ENCODE measurements at places on chromosomes 12 and 14. TPM values are rescaled to one million over a fixed set of nuclear protein-coding genes. Genes with fewer than 3 reads are reported as not detected.

DNA sequence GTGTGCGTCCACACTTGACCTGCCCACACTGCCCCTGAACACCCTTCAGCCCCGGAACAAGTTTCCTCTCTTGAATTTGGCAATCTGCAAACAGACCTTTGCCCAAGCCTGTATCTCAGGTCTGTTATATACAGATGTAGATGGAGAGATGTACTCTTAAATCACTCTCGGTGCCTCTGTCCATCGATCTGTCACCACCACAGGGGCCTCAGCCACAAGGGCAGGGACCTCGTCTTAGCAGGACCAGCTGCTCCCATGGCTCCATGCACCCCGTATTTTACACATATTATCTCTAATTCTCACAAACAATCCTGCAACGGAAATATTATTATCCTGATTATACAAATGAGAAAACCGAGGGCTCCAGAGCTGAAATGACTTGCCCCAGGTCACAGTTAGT, 313.4 kb downstream of the BCL11B start:
- DNase-seq: no peak
- no peak overlapping the region for H3K27ac ChIP-seq
- no peak overlapping the region for H3K4me3 ChIP-seq

DNA sequence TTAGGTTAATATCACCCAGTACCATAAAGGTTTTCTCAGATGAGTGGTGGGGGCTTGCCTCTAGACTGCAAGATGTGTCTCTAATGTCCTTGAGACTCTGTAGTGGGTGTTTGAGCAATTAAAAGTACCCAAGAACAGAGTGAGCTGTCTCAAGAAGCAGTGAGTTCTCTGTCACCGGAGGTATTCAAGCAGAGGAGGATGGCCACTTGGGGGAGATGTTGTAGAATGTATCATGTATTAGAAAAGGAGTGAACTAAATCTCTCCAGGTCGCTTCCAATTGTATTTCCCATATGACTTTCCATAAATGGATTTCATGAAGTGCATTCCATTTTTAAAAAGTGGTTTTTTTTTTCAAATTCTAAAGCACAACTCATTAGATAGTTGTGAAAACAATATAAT, 35.0 kb downstream of the SLC17A8 start:
- H3K27ac ChIP-seq: no peak overlapping the region
- H3K27me3 ChIP-seq: no peaks in the 10 kb centered on the region
- peaks cover 9% of the 10 kb centered on the region for H3K4me1 ChIP-seq
- peak; percentile 42 for DNase-seq
- no peaks in the 10 kb centered on the region for H3K36me3 ChIP-seq

DNA sequence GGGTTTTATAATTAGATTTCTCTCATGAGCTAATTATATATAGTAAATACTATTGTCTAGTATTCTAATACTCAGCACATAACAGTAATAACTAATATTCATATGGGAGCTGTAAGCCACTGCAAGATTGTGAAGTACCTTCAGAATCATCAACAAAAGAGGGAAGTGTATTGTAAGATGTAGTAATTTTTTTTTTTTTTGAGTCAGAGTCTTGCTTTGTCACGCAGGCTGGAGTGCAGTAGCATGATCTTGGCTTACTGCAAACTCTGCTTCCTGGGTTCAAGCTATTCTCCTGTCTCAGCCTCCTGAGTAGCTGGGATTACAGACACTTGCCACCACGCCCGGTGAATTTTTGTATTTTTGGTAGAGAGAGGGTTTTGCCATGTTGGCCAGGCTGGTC, 3.1 kb downstream of the GPR33 start:
- H3K27ac ChIP-seq: no peak overlapping the region
- H3K36me3 ChIP-seq: no peaks in the 10 kb centered on the region
- no peaks in the 10 kb centered on the region for H3K4me1 ChIP-seq
- H3K4me3 ChIP-seq: no peak overlapping the region

DNA sequence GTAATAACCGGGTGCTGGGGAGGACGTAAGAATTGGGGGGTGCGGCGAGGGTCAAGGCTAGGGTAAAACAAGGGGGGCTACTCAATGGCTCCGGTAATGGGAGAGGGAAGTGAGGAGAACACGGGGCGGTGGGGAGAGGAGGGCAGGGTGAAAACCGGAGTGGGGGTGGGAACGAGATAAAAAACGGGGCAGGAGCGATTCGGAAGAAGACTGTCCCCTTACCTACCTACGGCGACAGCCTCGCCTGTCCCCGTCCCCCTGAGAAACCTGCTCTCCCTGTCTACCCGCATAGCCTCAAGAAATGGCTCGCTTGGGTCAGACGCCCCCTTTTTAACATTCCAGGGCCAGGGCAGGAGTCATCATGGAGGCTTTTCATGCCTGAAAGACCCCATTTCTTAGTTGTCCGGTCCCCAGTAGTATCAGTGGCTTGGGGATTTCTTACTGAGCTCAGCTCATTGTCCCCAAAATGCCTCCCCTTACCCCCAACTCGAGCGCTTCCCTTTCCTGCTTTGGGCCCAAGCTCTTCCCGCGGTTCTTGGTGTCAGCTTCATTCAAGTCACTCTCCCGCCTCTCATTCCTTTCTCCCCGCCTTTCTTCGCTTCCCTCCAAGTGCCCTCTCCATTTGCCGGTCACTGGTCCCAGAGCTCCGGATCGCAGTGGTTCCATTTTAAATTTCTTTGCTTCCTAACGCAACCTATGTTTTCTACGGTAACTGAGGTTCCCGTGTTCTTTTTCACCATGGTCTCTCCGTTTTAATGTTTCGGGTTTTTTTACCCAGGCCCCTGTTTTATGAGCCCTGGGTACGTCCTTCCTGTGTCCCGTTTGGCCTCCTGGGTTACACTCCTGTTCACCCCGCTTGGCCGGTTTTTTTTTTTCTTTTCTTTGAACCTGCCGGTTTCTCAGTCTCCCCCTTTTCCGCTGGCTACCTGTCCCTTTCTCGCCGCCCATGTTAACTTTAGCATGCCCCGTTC, 1.2 kb upstream of the WSB2 start:
- DNase-seq: peak; percentile 55
- peaks cover 4% of the 10 kb centered on the region for H3K4me1 ChIP-seq
- no peaks in the 10 kb centered on the region for H3K36me3 ChIP-seq
- H3K4me3 ChIP-seq: peak overlapping the region; percentile 74
- H3K27me3 ChIP-seq: no peaks in the 10 kb centered on the region

DNA sequence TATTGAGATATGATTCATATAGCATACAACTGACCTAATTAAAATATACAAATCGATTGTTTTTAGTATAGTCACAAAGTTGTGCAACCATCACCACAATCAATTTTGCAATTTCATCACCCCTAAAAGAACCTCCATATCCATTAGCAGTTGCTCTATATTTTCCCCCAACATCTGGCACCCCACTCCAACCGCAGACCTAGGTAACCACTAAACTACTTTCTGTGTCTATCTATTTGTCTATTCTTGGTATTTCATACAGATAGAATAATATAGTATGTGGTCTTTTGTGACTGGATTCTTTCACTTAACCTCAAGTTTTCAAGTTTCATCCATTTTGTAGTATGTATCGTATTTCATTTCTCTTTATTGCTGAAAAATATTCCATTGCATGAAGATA, 126.0 kb upstream of the CRY1 start:
- peaks cover 4% of the 10 kb centered on the region for H3K27me3 ChIP-seq
- DNase-seq: no peak
- H3K36me3 ChIP-seq: no peaks in the 10 kb centered on the region
- no peaks in the 10 kb centered on the region for H3K4me1 ChIP-seq
- H3K4me3 ChIP-seq: no peak overlapping the region

- peaks cover 60% of the 10 kb centered on the region for H3K27me3 ChIP-seq
- no peak overlapping the region for H3K27ac ChIP-seq
- no peak overlapping the region for H3K4me3 ChIP-seq
- DNase-seq: no peak
- no peaks in the 10 kb centered on the region for H3K4me1 ChIP-seq
- H3K36me3 ChIP-seq: no peaks in the 10 kb centered on the region
Measured at GRCh38 chr14:57864659-57865058, 1.2 kb downstream of the SLC35F4 start.

DNA sequence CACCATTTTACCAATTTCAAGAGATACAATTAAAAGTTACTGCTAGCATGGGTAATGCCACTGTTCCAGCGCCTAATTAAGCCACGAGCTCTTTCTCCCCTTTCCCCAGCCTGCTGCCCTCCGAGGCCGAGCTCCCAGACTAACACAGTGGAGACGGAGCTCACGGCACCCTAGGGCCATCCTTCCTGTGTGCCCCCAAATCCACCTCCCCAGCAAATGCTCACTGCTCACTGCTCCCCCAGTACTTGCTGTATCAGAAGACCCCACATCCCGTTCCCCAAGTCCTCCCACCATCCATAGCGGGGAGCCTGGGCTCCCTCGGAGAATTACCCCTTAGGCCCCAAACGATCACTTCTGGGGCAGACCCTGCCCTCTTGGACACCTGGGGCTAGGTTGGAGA, 42.7 kb downstream of the SLC6A12 start:
- no peaks in the 10 kb centered on the region for H3K36me3 ChIP-seq
- no peaks in the 10 kb centered on the region for H3K27me3 ChIP-seq

- peaks cover 36% of the 10 kb centered on the region for H3K4me1 ChIP-seq
- H3K4me3 ChIP-seq: no peak overlapping the region
- no peak for DNase-seq
- no peak overlapping the region for H3K27ac ChIP-seq
Measured at GRCh38 chr14:61556455-61556854, 138.9 kb upstream of the HIF1A start.

- H3K27me3 ChIP-seq: no peaks in the 10 kb centered on the region
- no peaks in the 10 kb centered on the region for H3K4me1 ChIP-seq
- no peak overlapping the region for H3K27ac ChIP-seq
- no peaks in the 10 kb centered on the region for H3K36me3 ChIP-seq
Measured at GRCh38 chr12:122547330-122547729, 20.3 kb downstream of the KNTC1 start.

DNA sequence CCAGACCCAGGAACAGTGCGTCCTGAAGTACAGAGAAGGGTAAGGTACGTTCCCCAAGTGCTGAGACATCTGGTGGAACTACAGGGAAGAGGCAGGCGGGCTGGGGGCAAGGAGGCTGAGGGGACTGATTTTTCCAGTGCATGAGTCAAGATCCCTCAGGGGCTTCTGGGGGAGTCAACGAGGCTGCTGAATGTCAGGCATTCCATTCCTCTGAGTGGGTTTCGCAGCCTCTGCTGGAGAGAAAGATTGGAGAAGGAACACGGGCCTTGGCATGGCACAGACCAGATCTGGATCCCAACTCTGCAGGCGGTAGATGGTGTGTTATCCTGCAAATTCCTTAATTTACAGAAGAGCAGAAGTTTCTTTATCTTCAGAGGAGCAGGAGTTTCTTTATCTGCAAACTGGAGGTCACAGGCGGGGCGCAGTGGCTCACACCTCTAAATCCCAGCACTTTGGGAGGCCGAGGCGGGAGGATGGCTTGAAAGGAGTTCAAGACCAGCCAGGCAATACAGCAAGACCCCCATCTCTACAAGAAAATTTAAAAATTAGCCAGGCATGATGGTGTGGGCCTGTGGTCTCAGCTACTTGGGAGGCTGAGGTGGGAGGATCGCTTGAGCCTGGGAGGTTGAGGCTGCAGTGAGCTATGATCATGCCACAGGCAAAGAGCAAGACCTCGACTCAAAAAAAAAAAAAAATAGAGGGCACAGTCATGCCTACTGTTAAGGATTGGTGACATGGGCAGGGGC, 132.6 kb upstream of the MAP1LC3B2 start:
- no peak overlapping the region for H3K4me3 ChIP-seq
- H3K27ac ChIP-seq: peak overlapping the region; percentile 30
- H3K27me3 ChIP-seq: no peaks in the 10 kb centered on the region
- peak; percentile 27 for DNase-seq

DNA sequence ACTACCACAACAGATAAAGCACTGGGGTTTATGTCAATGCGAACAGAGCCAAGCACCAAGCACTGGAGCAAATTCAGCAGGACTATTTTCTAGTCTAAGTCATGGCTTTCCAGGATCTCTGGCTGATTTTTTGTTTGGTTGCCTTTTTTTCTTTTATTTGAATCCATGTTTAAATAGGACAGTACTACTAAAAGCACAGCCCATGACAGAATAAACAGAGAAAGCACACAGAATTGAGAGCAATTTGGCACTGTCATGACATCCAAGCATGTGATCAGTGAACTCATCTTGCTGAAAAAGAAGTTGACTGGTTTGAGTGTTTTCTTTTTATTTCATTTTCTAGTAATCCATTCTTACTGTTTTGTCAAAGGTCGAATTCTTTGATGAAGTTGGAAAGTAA, 23.1 kb upstream of the RERG start:
- no peak overlapping the region for H3K27ac ChIP-seq
- no peaks in the 10 kb centered on the region for H3K36me3 ChIP-seq
- no peaks in the 10 kb centered on the region for H3K27me3 ChIP-seq
- no peak overlapping the region for H3K4me3 ChIP-seq

GRCh38 chr12:12018454-12018853, 52.3 kb upstream of the BCL2L14 start:
- no peak overlapping the region for H3K27ac ChIP-seq
- no peak for DNase-seq
- H3K4me3 ChIP-seq: no peak overlapping the region

- DNase-seq: no peak
- no peak overlapping the region for H3K27ac ChIP-seq
- no peaks in the 10 kb centered on the region for H3K36me3 ChIP-seq
- H3K4me3 ChIP-seq: no peak overlapping the region
- no peaks in the 10 kb centered on the region for H3K4me1 ChIP-seq
- H3K27me3 ChIP-seq: no peaks in the 10 kb centered on the region
Measured at GRCh38 chr12:91044586-91044985, 13.2 kb downstream of the KERA start.

- no peaks in the 10 kb centered on the region for H3K27me3 ChIP-seq
- H3K36me3 ChIP-seq: no peaks in the 10 kb centered on the region
- DNase-seq: peak; percentile 64
- H3K27ac ChIP-seq: no peak overlapping the region
- peaks cover 31% of the 10 kb centered on the region for H3K4me1 ChIP-seq
Measured at GRCh38 chr14:104105822-104106470, 20.4 kb downstream of the ASPG start.

- no peaks in the 10 kb centered on the region for H3K36me3 ChIP-seq
- peak overlapping the region; percentile 76 for H3K27ac ChIP-seq
- peak overlapping the region; percentile 68 for H3K4me3 ChIP-seq
- H3K27me3 ChIP-seq: peaks cover 42% of the 10 kb centered on the region
Measured at GRCh38 chr14:72894623-72895378, 900 bp upstream of the DPF3 start.

GRCh38 chr12:90428881-90429280, 526.1 kb downstream of the CCER1 start:
- no peaks in the 10 kb centered on the region for H3K4me1 ChIP-seq
- DNase-seq: no peak
- no peak overlapping the region for H3K4me3 ChIP-seq
- no peak overlapping the region for H3K27ac ChIP-seq
- H3K36me3 ChIP-seq: no peaks in the 10 kb centered on the region

Gene MSI1
- 7.5 TPM for total RNA-seq

Gene EIF2S3B
- total RNA-seq: 0.41 TPM

Gene TSPAN19
- total RNA-seq: not detected

Gene ESRRB
- not detected for total RNA-seq

Gene CCDC77
- 2.9 TPM for total RNA-seq

Gene GALNT4
- 16.1 TPM for total RNA-seq

Gene C12orf54
- not detected for total RNA-seq

Gene E2F7
- total RNA-seq: 0.79 TPM

Gene DDX24
- 70.2 TPM for total RNA-seq

Measured in transverse colon (tissue), 4 donors.